Activated CD4-positive, alpha-beta T cell treated with anti-CD3 and anti-CD28 coated beads, Interleukin-2, amount 10 ng/mL, durations not matched to agents 7 days and 5 days (primary cell): ENCODE measurements at places on chromosomes 2 and 18. TPM values are rescaled to one million over a fixed set of nuclear protein-coding genes. Genes with fewer than 3 reads are reported as not detected.

Gene CHST10
- total RNA-seq: 3.1 TPM

Gene MC4R
- not detected for total RNA-seq

Gene IL1RN
- 0.37 TPM for total RNA-seq

Gene CNDP1
- not detected for total RNA-seq

Gene CD28
- 163 TPM for total RNA-seq

Gene TMEM169
- 2.6 TPM for total RNA-seq

Gene AQP4
- total RNA-seq: not detected

Gene SLC14A1
- total RNA-seq: 7.3 TPM

Gene FBXO48
- 2.8 TPM for total RNA-seq

Gene MYL1
- total RNA-seq: not detected

Gene UGT1A3
- not detected for total RNA-seq
